Kidney (tissue), 22 donors: ENCODE measurements at places on chromosomes 5 and 9. TPM values are rescaled to one million over a fixed set of nuclear protein-coding genes. Genes with fewer than 3 reads are reported as not detected.

The PCDHGC5 gene
- total RNA-seq, result 1.4 TPM

The HAPLN1 gene
- 0.19 TPM for total RNA-seq

The GPSM1 gene
- total RNA-seq, result 11.6 TPM

The SPATA31E1 gene
- total RNA-seq, result not detected

The ADGRD2 gene
- not detected for total RNA-seq

The AQP7 gene
- 11.9 TPM for total RNA-seq

The BRIX1 gene
- total RNA-seq, result 22.9 TPM

The NR5A1 gene
- total RNA-seq, result not detected

- no peaks in the 10 kb centered on the region for H3K36me3 ChIP-seq
- no peak overlapping the region for H3K27ac ChIP-seq
- H3K4me3 ChIP-seq, result no peak overlapping the region
- no peaks in the 10 kb centered on the region for H3K27me3 ChIP-seq
Measured at GRCh38 chr5:133293960-133294359, 242.1 kb downstream of the HSPA4 start.

- H3K4me3 ChIP-seq, result no peak overlapping the region
- no peaks in the 10 kb centered on the region for H3K36me3 ChIP-seq
- DNase-seq, result no peak
- H3K27ac ChIP-seq, result peak overlapping the region; percentile 59
Measured at GRCh38 chr9:131420980-131421624, 27.2 kb downstream of the PRRC2B start.

- no peak overlapping the region for H3K4me3 ChIP-seq
- H3K27me3 ChIP-seq, result no peaks in the 10 kb centered on the region
- no peaks in the 10 kb centered on the region for H3K36me3 ChIP-seq
- H3K4me1 ChIP-seq, result no peaks in the 10 kb centered on the region
- H3K27ac ChIP-seq, result no peak overlapping the region
Measured at GRCh38 chr5:15234366-15234765, 265.6 kb upstream of the FBXL7 start.

GRCh38 chr9:137405677-137406081 is 17.3 kb downstream of the EXD3 start:
- H3K4me1 ChIP-seq, result peaks cover 4% of the 10 kb centered on the region
- no peak overlapping the region for H3K27ac ChIP-seq
- no peaks in the 10 kb centered on the region for H3K36me3 ChIP-seq
- no peaks in the 10 kb centered on the region for H3K27me3 ChIP-seq
- no peak for DNase-seq

GRCh38 chr5:20618340-20618739 is 630.3 kb upstream of the CDH18 start:
- H3K4me1 ChIP-seq, result no peaks in the 10 kb centered on the region
- H3K36me3 ChIP-seq, result no peaks in the 10 kb centered on the region
- no peak for DNase-seq
- no peak overlapping the region for H3K27ac ChIP-seq
- no peaks in the 10 kb centered on the region for H3K27me3 ChIP-seq
- H3K4me3 ChIP-seq, result no peak overlapping the region

GRCh38 chr9:36988848-36989247 is 45.2 kb downstream of the PAX5 start:
- H3K4me3 ChIP-seq, result no peak overlapping the region
- peaks cover 43% of the 10 kb centered on the region for H3K27me3 ChIP-seq
- H3K4me1 ChIP-seq, result no peaks in the 10 kb centered on the region
- no peaks in the 10 kb centered on the region for H3K36me3 ChIP-seq
- DNase-seq, result no peak
- H3K27ac ChIP-seq, result no peak overlapping the region

DNA sequence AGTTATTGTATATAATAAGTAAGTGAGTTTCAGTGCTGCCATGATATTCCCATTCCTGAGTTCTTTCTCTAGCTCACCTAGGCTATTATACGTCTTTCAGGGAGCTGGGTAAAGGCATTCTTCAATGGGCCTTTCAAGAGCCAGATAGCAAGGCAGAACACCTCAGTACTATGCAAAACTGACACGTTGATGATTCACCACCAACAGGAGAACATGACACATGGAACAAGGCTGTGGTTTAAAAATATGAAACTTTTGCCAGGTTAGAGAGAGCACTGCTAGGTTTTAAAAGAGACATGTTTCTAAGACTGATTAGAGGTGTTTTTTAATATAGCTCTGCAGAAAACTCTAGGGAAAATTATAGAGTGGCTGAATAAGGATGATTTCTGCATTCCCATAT is 95.9 kb downstream of the UGCG start:
- H3K27ac ChIP-seq, result no peak overlapping the region
- no peaks in the 10 kb centered on the region for H3K36me3 ChIP-seq
- DNase-seq, result no peak
- H3K4me1 ChIP-seq, result peaks cover 3% of the 10 kb centered on the region
- no peaks in the 10 kb centered on the region for H3K27me3 ChIP-seq

- H3K27me3 ChIP-seq, result no peaks in the 10 kb centered on the region
- H3K36me3 ChIP-seq, result no peaks in the 10 kb centered on the region
- DNase-seq, result no peak
Measured at GRCh38 chr9:110767559-110768063, 99.0 kb downstream of the MUSK start.

DNA sequence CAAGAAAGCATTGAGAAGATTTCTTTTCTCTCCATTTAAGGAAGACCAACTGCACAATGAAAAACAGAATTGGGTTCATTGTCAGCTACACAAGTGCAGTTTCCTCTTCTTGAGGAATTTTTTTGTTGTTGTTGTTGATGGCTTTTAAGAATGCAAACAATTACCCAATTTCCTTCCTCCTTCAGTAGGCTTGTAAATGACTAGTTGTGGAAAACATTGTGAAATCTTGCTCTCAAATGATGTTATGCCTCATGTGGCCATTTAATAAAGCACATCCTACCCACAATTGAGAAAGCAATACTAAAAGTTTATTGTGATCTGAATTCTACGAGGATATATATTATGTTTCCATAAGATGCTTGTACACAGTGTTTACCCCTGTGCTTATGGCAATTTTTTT is 171.6 kb downstream of the FAM174A start:
- no peaks in the 10 kb centered on the region for H3K27me3 ChIP-seq
- DNase-seq, result no peak
- H3K27ac ChIP-seq, result no peak overlapping the region

- no peak for DNase-seq
- no peaks in the 10 kb centered on the region for H3K4me1 ChIP-seq
- no peak overlapping the region for H3K27ac ChIP-seq
- no peaks in the 10 kb centered on the region for H3K27me3 ChIP-seq
- no peak overlapping the region for H3K4me3 ChIP-seq
Measured at GRCh38 chr9:106644661-106645060, 218.3 kb upstream of the ZNF462 start.
